ENCODE measurements at places on chromosomes 6 and 20. TPM values are rescaled to one million over a fixed set of nuclear protein-coding genes. Genes with fewer than 3 reads are reported as not detected.
A peak's percentile ranks its signal among the peaks of the same experiment; 100 is the strongest.

DNA sequence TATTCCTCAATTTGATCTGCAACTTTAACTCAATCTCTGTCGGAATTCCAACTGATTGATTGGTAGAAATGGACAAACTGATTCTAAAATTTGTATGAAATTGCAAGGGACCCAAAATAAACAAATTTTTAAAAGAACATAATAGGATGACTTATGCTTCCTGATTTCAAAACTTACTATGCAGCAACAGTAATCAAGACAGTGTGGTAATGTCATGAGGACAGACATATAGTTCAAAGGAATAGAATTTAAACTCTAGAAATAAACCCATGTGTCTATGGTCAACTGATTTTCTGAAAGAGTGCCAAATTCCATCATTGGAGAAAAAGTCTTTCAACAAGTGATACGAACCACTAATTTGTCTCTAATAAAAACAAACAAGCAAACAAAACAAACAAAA lies 1320.1 kb upstream of the GJE1 start:
- no peak for DNase-seq

DNA sequence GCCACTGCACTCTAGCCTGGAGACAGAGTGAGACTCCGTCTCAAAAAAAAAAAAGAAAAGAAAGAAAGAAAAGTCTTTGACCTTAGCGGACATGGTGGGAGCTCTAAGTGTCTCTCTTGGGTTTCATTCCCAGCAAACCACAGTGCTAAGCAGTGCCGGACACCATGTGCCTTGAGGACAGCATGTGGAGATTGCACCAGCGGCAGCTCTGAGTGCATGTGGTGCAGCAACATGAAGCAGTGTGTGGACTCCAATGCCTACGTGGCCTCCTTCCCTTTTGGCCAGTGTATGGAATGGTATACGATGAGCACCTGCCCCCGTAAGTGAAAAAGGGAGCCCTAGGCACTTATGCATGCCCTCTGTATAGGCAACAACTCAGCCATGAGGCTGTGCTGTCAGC lies 79.4 kb downstream of the GFRA4 start:
- no peak for DNase-seq

USP49 gene
- 0.66 TPM for polyA plus RNA-seq

GRCh38 chr6:158599635-158600034 lies 39.7 kb downstream of the TMEM181 start:
- no peak for DNase-seq

DNA sequence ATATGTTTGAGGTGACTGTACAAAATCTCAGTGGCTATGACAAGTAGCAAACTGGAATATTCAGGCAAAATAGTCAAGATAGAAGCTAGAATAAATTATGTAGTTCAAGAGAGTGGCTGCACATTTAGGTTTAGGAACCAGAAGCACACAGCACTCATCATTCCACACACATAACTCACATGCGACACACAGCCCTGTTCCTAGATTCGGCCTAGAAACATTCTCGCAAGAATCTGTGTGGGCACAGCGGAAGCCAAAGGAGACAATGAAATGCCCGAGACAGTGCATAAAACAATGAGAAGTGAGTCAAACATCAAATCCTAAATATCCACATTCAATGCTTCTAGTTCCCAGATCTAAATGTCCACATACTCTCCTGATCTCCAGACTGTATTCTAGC lies 9.5 kb upstream of the SUPT3H start:
- DNase-seq, result no peak

DNA sequence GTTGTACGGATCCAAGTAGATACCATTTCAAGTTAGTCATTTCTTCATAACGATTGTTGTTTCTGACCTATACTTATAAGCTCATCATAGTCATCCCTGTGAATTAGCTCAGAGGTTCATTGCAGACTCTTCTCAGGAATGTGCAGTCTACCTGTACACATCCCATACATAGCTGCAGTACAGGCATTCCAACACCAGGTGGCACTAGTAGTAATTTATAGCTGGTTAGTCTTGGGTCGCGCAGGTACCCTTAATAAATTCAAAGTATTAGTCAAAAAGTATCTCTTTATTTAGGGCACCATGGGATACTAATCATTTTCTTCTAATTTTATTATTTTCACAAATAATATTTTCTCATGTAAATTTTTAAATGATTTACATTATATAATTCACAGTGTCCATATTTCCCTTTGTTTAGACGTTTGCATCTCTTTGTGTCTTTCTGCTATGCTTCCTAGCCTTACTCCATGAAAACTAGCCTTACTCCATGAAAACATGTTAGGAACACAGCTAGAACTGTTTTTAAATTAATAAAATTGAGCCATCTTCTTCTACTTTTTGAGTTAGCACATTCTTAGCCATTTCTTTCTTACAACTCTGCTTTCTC lies 128.6 kb upstream of the FAM83B start:
- DNase-seq, result no peak

GRCh38 chr6:150537491-150537890 lies 62.2 kb upstream of the PLEKHG1 start:
- no peak for DNase-seq

GRCh38 chr6:14656649-14657048 lies 539.1 kb downstream of the CD83 start:
- DNase-seq, result no peak

PSORS1C2 gene
- not detected for polyA plus RNA-seq

- DNase-seq, result no peak
Observed at GRCh38 chr6:26543953-26544352, 5.8 kb downstream of the HMGN4 start.

DNA sequence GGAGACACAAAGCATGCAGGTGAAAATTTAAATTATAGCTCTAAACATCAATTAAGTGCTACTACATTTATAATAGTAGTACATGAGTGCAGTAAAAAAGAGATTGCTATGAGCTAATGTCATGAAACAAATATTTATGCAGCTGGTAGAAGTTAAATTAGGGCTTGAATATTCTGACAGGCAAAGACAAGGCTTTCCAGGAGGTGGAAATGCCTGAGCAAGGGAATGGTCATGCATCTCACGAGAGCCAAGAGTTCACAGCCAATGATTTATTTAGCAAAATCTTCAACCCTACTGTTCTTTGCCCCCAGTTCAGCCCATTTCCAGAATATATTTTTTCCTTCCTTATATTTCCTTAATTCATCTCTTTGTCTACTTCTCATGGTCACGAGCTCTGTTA lies 128.9 kb downstream of the HIVEP2 start:
- no peak for DNase-seq

DNA sequence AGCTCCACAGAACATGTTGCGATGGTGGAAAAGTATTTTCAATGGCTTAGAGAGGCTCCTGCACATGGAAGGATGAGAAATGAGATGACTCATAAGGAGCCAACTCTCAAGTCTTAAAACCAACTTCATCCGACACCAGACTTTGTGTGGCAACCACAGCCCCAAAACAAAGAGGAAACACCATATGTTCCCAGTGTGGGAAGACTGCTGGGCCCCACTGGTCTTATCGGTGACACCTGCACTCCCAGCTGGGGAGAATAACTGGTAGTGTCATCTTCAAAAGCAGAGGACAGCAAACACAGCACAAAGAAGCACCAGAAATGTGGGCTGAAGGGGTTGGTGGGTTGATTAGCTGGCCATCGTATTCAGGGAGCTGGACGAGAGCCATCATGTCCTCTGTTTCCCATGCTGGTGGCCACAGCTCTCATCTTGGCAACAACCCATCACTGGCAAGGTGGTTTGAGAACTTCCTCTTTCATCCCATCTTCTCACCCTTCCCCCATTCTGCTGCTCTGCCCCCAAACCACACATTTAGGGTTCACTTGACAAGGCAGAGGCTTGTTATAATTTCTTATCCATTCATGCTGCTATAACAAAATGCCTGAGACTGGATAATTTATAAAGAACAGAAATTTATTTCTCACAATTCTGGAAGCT lies 46.0 kb upstream of the TASP1 start:
- no peak for DNase-seq

PPP1R3G gene
- 0.13 TPM for polyA plus RNA-seq

CDH4 gene
- 0.34 TPM for polyA plus RNA-seq

GRCh38 chr6:166419286-166419685 lies 36.5 kb upstream of the MPC1 start:
- DNase-seq, result peak; percentile 1

DNA sequence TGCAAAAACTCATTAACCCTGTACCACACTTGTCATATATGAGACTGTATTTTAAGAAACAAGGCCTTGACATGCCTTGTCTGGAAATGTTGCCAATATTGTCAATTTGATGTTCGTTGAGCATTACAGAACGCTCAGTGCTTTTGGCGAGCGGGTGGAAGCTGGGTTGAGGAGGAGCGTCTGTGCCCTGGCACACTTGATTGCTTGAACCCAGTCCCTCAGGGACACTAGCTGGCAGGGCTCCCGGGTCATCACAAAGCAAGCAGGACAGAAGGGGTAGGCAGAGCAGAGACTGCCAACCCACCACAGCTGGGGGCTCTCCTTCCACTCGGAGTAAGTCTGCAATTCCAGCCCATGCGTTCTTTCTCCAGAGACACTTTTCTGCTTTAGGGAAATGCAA lies 286.3 kb downstream of the KHDC1L start:
- no peak for DNase-seq

DNA sequence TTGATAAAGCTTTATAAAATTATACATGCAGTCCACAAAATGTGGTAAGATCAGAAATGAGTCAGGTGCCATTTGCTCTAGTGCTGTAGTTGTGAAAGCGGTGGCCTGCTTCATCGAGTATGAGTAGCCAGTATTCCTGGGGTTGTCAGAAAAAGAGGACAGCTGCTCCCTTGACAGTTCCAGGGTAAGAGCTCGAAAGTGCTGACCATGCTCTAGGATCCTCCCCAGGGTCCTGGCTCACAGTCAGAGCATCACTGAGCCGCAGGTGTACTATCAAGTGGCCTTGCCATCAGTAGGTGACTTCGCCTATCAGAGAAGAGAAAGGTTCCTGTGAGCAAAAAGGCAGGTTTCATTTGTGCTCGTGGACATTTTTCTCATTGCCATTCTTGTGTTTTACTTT lies 3.6 kb downstream of the BTBD3 start:
- no peak for DNase-seq
